Brain microvascular endothelial cell (primary cell): ENCODE measurements at places on chromosomes 6 and 20.

GRCh38 chr6:162242915-162243314 is 484.7 kb downstream of the PRKN start:
- no peak for DNase-seq

GRCh38 chr6:87738000-87738399 is 36.0 kb upstream of the AKIRIN2 start:
- no peak for DNase-seq

- DNase-seq = no peak
Observed at GRCh38 chr6:139372326-139373153, 1.9 kb downstream of the CITED2 start.

DNA sequence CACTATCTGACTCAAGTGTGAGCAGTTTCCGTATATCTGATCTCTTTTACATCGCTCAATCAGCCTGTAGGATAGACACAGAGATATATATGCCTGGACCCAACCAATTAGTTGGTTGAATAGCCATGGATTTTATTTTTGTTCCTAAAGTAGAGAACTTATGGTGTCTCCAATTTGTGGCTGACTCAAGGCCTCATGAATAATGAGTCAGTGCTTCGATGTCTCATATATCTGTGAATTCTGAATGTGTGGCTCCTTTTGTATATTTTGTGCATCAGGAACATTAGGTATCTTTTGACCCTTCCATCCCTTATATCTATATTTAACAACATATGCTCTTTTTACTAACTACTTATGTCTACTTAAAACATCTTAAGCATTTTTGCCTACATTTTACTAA is 64.5 kb downstream of the OR2B2 start:
- DNase-seq = no peak

DNA sequence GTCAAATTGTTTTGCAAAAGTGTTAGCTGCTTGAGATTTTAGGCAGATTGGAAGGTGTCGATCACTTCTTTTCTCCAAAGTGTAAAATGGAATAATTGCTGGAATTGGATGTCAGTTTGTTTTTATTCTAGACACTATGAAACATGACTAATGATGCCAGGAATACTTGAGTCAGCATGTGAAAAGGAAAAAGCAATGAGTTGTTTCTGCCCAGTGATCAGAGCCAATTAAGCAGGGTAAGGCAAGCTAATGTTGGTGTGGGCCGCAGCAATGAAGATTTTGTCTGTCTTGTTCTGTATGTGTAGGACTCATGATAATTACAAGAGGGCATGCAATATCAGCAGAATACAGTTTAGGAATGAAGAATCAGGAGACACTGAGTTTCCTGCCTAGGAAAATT is 110.3 kb downstream of the CARMIL1 start:
- DNase-seq = no peak
